Naive B cell (primary cell): ENCODE measurements at places on chromosomes 1 and 21. TPM values are rescaled to one million over a fixed set of nuclear protein-coding genes. Genes with fewer than 3 reads are reported as not detected.

Gene LORICRIN
- polyA plus RNA-seq, result not detected

Gene MYOM3
- polyA plus RNA-seq, result not detected

- no peaks in the 10 kb centered on the region for H3K36me3 ChIP-seq
- no peaks in the 10 kb centered on the region for H3K4me1 ChIP-seq
- DNase-seq, result no peak
- peaks cover 9% of the 10 kb centered on the region for H3K27me3 ChIP-seq
- no peak overlapping the region for H3K27ac ChIP-seq
Measured at GRCh38 chr1:18090636-18091035, 17.0 kb upstream of the IGSF21 start.

DNA sequence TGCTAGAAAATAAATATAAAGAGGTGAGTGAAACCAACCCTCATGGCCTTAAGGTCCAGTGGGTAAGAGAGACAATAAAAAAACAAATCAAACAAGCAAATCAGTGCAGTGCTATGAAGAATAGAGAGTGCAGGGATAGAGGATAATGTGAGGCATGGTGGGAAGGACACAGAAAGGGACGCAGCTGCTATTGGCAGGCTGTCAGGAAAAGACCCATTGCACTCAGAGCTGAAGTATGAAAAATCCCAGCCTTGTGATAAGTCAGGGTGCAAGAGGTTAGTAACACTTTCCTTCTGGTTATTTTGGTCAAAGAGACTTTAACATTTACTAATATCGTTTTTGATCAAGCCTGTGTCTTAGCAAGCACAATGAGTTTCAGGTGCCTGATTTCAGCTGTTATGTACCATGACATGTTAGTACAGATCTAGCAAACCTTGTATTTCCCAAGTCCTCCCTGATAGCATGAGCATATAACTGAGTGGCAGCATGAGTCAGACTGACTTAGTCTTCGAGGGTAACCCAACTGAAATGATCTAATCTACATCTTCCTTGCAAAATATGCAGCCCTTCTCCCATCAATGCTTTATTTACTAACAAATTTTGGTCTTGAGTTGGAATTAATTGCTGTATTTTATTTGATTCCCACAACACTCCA is 31.7 kb downstream of the CHML start:
- H3K36me3 ChIP-seq, result peaks cover 3% of the 10 kb centered on the region
- no peak overlapping the region for H3K27ac ChIP-seq
- H3K27me3 ChIP-seq, result no peaks in the 10 kb centered on the region
- no peak for DNase-seq

GRCh38 chr1:10622910-10623685 is 148.3 kb downstream of the PEX14 start:
- no peak for DNase-seq
- peaks cover 5% of the 10 kb centered on the region for H3K36me3 ChIP-seq
- no peaks in the 10 kb centered on the region for H3K4me1 ChIP-seq
- H3K27ac ChIP-seq, result no peak overlapping the region
- H3K4me3 ChIP-seq, result no peak overlapping the region
